ENCODE measurements at places on chromosomes 2 and 18.

- no peak for DNase-seq
Measured at GRCh38 chr2:30209227-30209626, 22.1 kb upstream of the LBH start.

DNA sequence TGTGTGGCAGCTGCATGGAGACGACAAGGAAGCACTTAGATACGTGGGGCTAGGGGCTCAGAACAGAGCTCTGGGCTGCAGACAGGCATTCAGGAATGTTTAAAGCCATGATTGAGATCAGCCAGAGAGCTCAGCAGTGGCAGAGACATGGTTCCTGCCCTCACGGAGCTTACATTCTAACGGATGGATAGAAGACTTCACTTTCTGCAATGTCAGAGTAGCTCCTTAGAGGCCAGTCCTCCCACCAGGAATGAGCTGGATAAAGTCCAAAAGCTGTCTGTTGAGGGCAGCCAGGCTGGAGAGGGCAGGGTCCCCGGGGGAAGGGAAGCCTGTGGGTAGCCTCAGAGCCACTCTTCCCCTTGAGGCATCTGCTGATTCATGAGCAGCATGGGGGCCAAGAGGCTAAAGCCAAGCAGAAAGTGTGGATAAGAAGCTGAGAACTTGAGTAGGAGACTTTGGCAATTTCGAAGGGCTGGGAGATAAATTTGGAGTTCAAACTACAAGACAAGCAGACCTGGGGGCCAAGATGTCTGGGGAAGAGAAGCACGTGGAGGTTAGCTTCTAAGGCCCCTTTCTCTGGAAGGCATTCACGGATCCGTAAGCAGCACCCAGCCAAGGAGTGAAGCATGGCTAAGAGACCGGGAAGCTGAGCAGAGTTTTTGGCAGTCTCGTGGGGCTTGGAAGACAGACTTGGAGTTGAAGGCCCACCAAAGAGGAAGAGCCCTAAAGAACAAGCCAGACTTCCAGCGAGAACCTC lies 9.7 kb upstream of the CIB4 start:
- DNase-seq = no peak

DNA sequence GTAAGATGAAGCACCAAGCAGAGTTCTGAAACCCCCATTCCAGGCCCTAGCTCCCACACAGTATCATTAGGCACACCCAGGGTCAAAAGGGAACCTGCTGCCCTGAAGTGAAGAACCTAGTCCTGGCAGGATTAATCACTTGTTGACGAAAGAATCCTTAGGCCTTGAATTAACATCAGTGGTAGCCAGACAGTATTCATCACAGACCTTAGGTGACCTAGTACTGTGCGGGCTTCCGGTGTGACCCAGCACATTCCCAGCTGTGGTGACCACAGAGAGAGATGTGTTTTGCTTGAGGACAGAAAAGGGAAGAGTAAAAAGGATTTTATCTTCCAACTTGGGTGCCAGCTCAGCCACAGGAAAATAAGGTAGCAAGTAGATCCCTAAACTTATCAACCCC lies 1071.4 kb upstream of the FAM98A start:
- no peak for DNase-seq

GRCh38 chr2:117832332-117832731 lies 17.8 kb downstream of the DDX18 start:
- no peak for DNase-seq

GRCh38 chr18:62939433-62939832 lies 224.1 kb downstream of the PHLPP1 start:
- no peak for DNase-seq

GRCh38 chr18:78980279-78980771 lies 707 bp downstream of the SALL3 start:
- no peak for DNase-seq

DNA sequence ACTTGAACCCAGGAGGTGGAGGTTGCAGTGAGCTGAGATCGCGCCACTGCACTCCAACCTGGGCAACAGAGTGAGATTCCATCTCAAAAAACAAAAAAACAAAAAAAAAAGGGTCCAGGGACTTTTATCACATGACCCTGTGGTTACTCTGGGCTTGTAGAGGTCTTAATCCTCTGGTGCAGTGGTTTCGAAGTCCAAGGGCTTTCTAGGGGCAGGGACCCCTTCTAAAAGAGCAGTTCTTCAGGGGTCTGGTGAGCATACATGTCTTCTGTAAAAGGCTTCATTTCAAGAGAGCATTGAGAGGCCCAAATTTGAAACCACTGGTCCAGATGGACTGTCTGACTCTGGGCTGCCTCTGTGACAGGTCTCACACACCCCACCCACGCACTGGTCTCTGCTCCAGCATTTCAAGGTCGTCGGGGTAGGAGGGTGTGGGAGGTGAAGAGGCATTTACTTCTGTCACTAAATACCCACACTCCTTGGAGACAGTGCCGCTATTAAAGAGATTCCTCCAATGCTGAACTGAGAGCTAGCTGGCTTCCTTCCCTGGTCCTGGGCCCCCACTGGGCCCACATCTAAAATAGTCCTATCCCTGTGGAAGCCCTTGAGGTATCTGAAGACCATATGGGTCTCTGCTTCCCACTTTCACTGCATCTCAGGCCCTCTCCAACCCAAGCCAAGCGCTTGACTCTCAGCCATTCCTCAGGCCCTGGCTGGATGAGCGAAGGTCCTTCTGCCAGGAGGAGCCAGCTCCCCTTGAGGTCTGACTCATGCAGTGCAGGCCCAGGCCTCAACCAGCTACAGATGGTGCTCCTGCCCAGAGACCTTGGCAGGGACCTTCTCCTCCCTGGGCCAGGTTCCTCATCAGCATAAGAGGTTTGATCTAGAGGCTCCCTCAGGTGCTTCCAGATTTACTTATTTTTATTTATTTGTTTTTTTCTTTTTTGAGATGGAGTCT lies 44.8 kb downstream of the PAX8 start:
- no peak for DNase-seq

DNA sequence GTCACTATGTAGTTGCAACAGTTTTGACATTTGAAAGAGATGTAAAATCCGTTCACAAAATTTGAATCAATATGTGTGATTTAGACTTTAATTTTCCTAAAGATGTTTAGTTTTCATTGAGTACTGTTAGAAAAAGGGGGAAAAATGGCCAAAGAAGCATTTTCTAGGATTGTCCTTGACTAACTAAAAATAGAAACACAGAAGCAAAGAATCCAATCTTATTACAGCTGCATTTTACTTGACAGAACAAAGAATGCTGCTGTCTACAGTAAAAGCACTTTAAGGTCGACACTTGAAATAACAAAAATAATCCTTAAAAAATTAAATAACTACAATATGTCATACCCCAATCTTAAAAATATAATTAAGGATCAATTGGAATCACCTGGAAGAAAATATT lies 48.9 kb downstream of the FRZB start:
- DNase-seq = no peak

GRCh38 chr2:239375278-239376061 lies 25.4 kb downstream of the HDAC4 start:
- DNase-seq = no peak

- DNase-seq = no peak
Measured at GRCh38 chr2:10428355-10428754, 19.8 kb downstream of the ODC1 start.
